Endodermal cell (in vitro differentiated cells): ENCODE measurements at places on chromosomes 6 and 20.

GRCh38 chr20:59512651-59513050 lies 91.7 kb upstream of the PHACTR3 start:
- DNase-seq, result no peak

DNA sequence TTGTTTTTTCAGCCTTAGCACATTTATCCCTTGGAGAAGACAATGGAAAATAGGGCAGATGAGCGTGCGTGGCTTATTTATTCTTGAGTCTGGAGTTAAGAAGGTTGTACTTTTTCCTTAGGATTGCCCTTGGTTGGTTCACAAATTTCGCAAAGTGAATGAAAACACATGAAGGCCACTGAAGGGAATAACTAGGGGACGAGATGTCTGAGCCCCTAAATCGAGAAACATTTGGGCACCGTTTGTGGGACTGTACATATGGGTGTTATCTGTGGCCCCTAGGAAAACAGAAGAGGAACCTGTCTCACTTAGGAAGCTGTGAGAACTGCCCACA lies 19.4 kb upstream of the TRIM27 start:
- DNase-seq, result no peak

DNA sequence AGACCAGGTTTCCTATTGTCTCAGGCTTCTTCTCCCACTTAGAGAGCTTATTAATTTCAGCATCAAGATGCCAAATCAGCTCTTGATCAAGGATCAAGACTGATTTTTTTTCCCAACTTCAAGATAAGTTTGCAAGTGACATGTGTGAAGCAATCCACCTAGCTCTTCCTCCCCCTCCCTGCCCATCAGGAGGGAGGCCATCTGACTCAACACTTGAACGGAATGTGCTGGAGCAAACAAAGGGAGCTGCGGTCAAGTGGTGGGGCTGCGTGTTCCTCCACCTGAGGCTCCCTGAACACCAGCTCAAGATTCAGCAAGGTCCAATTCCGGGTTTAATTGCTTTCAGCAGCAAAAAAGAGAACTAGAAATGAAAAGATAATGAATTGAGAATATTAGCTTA lies 38.7 kb downstream of the TTI1 start:
- no peak for DNase-seq

DNA sequence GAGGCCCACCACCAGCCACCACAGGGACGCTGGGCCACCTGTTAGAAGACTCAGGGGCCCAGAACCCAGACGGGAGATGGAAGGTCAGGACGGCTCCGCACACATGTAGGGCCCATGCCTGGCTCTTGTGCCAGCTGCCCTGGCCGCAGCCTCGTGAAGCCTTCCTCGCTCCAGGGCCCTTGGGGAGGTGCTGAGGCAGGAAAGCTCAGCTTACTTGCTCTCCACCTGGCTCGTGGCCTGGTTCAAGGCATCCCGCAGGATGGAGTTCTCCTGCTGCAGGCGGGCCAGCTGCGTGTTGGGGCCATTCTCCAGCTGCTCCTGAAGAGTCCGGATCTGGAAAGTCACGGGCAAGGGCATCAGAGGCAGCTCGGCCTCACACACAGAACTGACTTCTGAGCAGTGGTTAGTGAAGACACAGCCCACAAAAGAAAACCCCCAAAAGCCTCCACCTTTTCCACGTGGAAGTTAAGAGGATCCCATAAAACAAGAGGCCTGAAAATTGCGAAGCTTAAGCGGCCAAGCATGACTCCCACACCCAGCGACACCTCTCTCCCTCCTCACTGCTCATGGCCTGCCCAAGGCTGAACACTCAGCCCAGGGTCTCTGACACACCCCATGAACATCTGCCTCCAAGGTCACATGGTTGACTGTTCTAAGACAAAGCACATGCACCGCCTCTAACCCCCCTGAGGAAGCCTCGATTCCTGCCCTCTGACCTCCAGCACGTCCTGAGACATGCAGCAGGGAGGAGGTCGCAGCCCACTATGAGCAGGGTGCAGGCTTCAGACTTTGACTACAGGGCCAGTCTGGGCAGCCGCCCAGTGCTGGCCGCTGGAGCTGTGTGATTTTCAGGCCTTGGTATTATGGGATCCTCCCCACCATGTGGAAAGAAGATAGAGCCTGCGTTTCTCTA lies 46.5 kb downstream of the RRBP1 start:
- no peak for DNase-seq

DNA sequence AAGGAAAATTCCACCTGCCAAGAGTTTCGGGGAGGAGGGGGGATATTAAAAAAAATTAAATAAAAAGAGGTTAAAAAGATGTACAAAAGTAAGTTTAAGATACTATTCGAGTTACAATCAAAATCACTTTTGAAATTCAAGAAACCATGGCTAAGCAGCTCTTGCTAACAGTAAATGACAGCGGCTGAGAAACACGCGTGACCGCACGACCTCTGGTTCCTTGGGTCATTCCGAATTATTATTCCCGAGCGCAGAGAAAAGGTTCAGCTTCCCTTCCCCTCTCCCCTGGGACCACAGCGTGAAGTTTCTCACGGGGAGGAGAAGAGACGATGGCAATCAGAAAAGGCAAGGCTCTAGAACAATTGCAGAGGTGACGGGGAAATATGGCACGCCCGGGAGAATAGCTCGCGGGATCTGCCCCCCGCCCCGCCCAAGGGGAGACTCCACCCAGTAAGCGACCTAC lies 496 bp downstream of the TMEM242 start:
- DNase-seq, result no peak

DNA sequence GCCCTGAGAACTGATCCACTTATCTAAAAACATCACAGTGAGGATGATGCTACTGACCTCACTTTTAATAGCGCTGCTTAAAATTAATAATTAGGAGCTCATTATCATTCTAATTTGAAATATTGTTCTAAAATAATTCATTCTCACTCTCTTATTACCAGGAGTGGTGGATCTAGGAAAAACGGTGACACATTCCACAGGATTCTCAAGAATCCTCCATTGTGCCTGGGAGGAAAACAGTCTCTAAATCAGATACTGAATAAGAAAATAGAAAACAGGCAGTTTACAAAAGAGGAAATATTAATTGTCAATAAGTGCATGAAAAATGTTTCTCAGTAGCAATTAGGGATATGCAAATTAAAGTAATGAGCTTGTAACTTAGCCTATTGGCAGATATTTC lies 187.4 kb downstream of the TENT5A start:
- DNase-seq, result no peak

DNA sequence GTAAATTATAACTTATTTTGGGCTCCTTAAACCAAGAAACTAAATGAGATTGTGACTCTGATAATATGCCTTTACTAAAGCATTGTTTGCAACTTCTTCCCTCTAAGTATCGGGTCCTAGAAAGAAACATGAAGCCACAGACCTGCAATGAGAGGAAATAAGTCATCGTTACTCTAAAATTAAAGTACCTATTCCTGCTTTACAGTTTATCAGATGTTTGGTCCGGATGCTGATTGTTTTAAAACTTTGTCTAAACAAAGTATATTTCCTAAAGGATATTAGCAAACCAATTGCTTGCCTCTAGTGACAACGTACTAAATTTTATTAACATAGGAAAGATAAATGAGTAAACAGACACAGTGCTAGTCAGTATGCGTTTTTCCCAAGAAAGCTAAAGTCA lies 216.8 kb downstream of the GJA1 start:
- DNase-seq, result no peak

- no peak for DNase-seq
Measured at GRCh38 chr6:4272996-4273395, 137.6 kb upstream of the ECI2 start.

DNA sequence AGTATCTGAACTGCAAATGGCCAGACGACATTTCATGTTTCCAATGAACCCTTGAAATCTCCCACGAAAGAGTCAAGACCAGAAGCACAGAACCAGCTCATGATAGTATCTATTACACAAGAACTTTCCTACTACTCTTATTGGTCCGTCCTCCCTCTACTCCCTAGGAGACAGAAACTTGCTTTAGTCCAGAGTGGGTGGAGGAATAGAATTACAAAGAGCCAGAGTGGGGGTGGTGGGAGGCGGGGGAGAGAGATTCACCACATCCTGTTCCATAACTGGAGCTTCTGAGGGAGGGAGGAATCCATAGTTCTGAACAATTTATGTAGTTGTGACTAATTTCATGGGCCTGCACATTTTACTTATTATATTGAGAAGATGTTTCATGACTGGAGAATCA lies 18.5 kb upstream of the WFDC10A start:
- no peak for DNase-seq

DNA sequence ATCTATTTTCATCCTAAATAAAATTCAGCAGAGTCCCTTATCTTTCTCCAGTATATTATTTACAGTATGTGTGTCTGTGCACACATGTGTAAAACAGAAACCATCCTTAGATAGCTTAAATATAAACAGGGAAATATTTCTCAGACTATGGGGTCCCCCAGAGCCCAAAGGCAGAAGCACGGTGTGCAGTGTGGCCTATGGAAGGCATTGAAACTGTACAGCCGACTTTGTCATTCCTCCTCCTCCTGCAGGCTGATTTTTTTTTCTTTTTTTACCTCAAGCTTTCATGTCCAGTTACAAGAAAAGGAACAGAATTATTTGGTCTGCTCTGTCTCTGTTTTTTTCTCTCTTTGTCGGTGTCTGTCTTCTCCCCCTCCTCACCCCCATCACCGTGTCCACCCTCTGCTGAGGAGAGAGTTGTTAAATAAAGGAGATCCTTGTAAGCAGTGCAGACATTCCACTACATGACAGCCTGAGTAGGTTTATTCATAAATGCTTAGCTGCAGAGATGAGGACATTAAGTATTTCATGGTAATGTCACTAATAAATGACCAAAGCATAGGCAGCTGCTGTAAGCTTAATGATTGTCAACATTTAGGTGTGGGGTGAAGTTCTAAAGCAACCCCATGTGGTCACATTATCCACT lies 31.8 kb upstream of the SLC35D3 start:
- no peak for DNase-seq

DNA sequence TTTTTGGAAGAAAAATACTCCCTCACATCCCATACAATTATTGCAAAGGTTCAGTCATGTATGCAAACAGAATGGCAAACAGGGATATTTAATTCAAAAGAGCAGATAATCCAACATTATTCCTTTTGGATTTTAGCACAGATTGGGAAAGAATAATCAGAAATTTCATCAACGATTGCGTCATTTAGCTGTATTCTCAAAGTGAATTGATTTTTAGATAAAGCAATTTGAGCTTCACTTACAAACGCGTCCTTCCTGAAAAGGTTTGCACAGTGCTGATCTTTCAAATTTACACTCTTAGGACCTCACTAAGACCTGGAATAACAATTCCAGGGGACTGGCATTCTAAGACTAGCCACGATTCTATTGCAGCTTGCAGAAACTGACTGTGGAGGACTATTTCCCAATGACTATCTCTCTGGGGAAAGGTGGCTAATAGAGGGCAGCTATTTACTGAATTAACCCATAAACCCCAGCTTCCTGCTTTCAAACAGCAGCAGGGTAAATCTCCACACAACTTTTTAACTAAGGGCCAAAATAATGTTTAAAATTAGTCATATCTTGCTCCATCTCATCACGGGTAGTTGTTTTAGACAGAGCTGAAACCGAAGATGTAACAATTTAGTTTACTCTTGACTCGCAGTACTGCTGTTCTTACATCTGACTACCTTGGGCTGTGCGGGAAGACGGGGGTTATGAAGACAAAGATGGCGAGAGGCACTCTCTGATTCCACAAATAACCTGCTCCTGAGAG lies 131.2 kb upstream of the FAM184A start:
- no peak for DNase-seq

GRCh38 chr6:5302220-5302946 lies 41.1 kb downstream of the FARS2 start:
- DNase-seq, result no peak

- DNase-seq, result no peak
Measured at GRCh38 chr6:741410-742339, 48.7 kb upstream of the EXOC2 start.
